NCI-H2081 (cell line): ENCODE measurements at places on chromosomes 6 and 20.
A peak's percentile ranks its signal among the peaks of the same experiment; 100 is the strongest.

- DNase-seq, result no peak
Observed at GRCh38 chr6:39441301-39441700, 118.8 kb upstream of the KCNK16 start.

DNA sequence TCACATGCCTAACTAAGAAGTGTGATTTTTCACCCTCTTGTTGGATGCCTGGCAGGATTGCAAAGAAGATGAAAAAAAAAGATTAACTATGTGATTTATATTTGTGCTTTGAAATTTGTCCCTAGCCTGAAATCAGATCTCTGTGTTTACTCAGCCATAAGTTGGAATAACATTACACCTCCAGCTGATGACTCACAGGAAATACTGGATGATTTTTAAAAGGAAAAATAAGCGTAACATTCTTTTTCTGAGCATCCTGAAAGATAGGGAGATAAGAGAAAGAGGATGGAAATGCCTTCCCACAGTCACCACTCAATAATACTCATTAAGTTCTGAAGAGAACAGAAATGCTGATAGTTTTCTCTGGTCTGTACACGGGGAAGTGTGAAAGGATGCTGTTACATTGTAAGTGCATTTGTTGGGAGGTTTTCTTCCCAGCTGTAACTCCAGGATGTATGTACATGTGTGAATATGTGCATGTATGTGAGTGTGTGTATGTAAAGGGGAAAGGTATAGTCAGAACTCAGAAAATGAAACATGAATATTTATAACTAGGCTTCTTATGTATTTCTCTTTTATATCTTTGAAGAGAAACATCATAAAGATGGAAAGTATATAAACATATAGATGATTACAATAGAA, 37.4 kb upstream of the RIPPLY2 start:
- no peak for DNase-seq

- no peak for DNase-seq
Observed at GRCh38 chr20:57261457-57262251, 4.8 kb downstream of the BMP7 start.

DNA sequence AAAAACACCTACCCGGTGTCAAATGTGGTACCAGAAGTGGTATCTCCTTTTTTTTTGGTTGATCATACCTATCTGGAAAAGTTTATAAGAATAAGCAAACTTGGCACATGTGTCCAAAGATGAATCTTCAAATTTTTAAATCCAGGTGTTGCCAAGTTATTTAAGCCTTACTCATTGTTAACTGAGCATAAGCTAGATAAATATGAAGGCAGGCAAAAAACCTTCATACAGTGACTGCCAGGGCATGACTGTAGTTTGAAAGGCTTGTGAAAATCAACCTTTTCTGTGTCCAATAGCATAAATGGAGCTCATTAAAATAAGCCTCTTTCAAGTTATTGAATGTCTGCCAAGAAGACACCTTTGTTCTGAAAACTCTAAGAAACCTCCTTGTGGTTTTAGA, 699.2 kb downstream of the DOK5 start:
- no peak for DNase-seq

DNA sequence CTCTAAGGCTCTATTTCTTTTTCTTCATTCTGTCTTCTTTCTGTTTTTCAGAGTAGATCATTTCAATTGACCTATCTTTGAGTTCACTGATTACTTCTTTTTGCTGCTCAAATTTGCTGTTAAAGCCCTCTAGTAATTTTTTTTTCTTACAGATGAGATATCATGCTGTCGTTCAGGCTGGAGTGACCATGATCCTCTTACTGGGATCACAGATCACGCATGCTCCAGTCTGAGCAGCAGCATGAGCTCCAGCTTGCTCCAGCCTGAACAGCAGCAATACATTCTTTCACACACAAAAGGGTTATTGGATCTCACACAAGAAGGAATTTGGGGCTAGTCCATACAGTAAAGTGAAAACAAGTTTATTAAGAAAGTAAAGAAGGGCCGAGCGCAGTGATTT, 12.3 kb upstream of the TRIM38 start:
- DNase-seq, result no peak

GRCh38 chr20:32158943-32159660, 48.4 kb downstream of the PLAGL2 start:
- DNase-seq, result no peak

GRCh38 chr6:80457439-80457933, 351.0 kb downstream of the BCKDHB start:
- no peak for DNase-seq

DNA sequence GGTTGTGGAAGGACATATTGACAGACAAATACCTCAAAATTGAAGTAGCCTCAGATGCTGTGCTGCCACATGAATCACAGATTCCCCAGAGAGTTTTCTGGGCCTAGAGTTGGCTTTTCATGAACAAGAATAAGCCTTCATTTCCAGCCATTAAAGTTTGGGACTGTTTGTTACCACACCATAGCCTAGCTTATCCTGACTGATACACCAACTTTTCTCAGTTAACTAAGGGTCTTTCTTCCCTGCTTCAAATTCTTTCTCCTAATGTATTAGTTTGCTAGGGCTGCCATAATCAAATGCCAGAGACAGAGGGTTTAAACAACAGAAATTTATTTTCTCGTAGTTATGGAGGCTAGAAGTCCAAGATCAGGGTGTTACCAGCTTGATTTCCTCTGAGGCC, 237.4 kb upstream of the ZFP64 start:
- DNase-seq, result no peak

DNA sequence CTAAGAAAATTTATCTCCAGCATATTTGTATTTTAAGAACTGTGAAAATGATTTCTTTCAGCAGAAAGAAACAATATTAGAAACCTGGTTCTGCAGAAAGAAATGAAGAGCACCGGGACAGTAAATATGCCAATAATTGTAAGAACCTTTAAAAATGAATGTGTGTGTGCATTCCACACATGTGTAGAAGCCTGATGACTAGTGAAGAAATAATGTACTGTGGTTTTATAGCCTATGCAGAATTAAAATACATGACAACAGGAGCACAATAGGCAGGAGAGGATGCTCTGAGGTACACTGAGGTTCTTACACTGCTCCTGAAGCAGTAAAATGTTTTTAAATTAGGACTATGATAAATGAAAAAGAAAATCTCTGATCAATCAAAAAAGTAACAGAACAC, 48.9 kb downstream of the SNX14 start:
- no peak for DNase-seq

DNA sequence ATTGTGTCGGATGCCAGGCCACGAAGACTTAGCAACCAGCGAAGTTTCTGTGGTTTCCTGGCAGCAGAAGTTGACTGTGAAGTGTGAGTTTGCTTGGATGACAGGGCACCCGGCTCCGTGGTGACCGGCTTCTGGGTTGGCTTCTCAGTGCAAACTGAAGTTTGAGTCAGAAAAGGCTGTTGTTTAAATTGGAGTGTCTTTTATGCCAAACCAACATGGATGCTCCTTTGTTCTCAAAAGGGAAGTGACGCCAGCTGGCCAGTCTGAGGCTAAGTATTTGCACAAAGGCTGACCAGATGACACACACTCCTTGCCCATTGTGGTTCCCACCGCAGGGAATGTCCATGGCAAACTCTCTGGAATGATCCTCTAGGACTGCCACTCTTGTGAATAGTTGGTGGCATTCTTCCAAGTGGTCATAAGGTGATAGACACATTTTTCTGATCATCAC, 164.8 kb upstream of the QKI start:
- DNase-seq, result no peak

- no peak for DNase-seq
Observed at GRCh38 chr20:44014807-44015732, 100.4 kb downstream of the TOX2 start.

DNA sequence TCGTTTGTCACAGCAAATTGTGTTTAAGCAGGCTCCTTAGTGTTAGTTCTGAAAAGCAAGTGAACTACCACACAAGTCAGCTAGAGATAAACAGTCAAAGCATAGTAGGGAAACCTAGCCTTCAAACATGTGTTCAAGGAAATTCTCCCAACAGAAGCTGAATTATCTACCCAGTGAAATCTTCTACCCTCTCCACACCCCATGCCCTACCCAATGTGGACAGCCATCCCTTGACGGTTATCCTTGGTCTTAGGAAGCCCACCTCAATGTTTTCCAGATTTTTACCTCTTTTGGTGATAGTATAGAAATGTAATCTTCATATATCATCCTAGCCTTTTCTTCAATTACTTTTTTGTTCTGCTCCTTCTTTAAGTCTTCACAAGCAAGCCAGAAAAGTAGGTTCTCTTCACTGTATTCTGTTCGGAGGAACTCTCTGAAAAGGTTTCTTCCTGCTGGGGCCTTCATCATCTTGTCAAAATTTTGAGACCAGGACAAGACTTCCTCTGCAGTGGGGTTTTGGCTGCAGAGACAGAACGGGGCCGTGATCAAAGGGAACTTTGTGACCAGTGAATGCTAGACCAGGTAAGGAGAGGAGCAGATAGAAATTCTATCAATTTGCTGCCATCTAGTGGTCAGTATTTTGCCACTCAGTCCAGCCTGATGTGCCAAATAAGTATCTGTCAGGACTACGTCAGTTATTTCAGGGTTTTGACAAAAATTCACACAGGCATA, 21.6 kb upstream of the MTRF1L start:
- DNase-seq, result peak; percentile 50

- DNase-seq, result no peak
Observed at GRCh38 chr6:46808806-46809205, 15.6 kb downstream of the MEP1A start.

GRCh38 chr6:31228476-31228875, 43.4 kb downstream of the HLA-C start:
- no peak for DNase-seq

DNA sequence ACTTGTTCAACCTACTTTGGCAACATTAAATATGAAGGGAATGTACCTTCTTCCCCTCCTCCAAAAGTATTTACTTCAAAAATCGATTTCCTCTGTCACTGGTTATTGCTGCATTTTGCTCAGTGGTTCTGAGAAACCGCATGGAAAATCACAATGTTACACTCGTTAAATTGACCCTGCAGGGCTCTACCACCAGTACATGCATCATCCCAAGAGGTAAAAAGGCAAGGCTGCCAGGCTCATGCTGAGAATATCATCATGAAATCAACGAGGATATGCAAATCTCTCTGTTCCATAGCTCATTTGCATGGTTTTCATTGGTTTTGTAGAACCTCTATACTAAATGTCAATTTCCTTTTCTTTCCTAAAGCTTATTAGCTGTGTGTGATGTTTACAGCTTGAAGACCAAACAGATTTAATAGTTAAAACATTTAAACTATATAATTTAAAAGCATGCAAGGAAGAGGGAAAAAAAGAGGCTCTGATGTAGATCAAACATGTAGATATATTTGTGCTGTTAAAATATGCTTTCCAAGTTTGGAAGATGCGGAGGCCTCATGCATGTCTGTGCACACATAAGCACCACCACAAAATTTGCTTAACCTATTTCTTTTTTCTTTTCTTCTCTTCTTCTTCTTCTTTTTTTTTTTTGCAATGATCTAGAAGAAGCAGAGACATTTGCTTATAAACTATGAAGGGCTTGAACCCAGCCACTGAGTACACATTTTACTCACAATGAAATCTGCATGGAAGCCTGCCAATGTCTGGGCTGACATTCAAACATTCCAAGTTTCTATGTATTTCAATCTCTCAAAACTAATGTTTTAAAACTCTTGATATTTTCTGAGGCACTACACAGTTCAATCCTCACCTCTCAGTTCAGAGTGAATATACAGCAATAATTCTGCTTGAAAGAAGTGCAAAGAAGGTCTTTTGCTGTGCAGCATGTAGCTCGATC, 194.0 kb downstream of the GMPR start:
- peak; percentile 12 for DNase-seq

- no peak for DNase-seq
Observed at GRCh38 chr6:144007478-144008119, 460 bp downstream of the PLAGL1 start.

DNA sequence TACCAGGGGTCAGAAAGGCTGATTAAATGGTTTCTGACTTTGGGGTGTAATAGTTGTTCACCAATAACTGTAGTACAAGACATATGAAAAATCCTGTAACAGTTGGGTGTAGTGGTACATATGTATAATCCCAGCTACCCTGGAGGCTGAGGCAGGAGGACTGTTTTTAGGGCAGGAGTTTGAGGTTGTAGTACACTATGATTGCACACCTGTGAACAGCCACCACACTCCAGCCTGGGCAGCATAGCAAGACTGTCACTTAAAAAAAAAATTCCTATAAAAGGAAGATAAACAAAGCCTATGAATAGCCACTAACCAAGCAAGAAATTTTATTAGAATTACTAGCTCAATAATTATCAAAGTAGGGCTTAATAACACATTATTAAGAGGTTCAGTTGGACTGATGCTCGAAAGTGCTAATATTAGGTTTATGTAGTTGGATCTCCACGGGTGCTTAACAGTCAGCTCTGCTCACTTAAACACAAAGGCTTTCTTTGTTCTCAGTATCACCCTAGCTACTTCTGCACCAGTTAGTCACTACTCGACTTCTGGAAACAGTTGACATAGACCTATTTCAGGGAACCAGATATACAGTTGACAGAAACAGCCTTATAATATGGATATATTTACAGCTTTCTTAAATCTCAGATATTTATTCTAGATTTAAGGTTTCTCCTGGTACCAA, 113.0 kb downstream of the MTFR2 start:
- DNase-seq, result no peak

DNA sequence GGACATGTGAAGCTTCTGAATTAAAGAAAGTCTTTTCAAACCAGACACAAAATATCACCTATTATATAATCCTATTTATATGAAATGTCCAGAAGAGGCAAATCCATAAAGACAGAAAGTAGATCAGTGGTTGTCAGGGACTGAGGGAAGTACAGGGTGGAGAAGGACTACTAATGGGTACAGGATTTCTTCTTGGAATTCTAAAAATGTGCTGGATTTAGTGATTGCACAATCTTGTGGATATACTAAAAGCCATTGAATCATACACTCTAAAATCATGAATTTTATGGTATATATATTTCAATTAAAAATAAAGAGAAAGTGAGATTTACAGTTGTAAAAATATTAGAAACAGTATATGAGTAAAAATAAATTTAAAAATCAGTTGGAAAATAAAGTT, 18.7 kb upstream of the MC3R start:
- no peak for DNase-seq

DNA sequence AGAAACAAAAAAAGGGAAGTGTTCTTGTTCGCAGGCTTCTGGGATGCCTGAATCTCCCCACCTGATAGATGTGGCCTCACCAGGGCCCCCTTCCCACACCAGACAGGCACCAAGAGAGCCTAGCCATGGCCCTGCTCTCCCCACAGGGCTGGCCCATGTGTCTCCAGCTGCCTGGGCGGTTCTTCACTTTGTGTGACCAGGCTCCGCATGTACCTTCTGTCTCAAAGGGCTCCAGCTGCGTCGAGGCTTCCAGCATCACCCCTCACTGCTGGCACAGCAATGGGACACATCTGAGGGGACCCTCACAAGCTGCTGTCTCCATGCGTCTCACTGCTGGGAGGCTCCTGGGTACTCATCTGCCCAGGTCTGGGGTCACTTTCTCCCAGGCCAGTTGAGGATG, 362.9 kb downstream of the ZFAND3 start:
- DNase-seq, result no peak
